ENCODE measurements at places on chromosomes 6 and 20.

- no peak for DNase-seq
These were observed 22.5 kb downstream of the KLHL32 start for GRCh38 chr6:96947055-96947454.

DNA sequence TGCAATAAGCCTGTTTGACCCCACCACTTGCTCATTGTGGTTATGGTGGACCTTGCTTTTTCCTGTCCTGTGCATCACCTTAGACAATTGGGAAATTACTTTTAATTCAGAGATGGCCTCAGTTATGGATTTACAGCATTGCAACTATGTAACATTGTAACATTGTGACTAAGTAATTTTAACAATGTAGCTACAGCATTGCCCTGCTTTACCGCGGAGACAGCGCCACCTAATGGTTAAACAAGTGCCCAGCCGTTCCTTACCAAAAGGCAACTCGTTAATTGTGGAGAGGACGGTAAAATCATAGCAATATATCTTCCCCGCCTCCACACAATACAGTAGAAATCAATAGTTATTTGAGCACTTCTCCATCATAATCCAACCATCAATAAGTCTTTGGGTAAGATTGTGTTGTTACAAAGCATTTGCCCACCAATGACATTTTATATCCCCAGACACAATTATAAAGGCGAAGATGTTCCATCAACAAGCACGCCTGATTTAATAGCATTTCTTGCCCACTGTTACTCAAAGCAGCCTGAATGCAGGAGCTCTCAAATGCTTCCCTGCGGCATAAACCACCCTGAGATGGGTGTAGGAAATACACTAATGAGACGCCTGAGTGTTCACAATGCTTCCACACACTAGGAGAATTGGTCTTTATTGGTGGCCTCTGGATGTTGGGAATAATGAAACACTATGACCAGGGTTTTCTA is 93.7 kb downstream of the PROKR2 start:
- no peak for DNase-seq

- DNase-seq: no peak
These were observed 26.2 kb upstream of the MMP24 start for GRCh38 chr20:35200267-35200666.

GRCh38 chr6:166277018-166277417 is 31.2 kb downstream of the PRR18 start:
- no peak for DNase-seq

GRCh38 chr20:653590-654416 is 803 bp upstream of the SRXN1 start:
- no peak for DNase-seq

GRCh38 chr20:35404614-35405259 is 7.0 kb downstream of the UQCC1 start:
- no peak for DNase-seq

- no peak for DNase-seq
These were observed 2.8 kb downstream of the PREX1 start for GRCh38 chr20:48824830-48825565.

GRCh38 chr20:56932575-56933330 is 303.6 kb downstream of the TFAP2C start:
- no peak for DNase-seq

- no peak for DNase-seq
These were observed 28.5 kb upstream of the PIM1 start for GRCh38 chr6:37141281-37142049.

DNA sequence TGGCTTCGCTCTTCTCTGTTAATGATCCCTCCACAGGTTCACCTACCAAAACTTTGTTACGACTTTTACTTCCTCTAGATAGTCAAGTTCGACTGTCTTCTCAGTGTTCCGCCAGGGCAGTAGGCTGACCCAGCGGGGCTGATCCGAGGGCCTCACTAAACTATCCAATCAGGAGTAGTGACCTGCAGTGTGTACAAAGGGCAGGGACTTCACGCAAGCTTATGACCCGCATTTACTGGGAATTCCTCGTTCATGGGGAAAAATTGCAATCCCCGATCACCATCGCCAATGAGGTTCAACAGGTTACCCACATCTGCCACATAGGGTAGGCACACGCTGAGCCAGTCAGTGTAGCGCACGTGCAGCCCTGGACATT is 771.4 kb upstream of the DEFB115 start:
- DNase-seq: no peak

DNA sequence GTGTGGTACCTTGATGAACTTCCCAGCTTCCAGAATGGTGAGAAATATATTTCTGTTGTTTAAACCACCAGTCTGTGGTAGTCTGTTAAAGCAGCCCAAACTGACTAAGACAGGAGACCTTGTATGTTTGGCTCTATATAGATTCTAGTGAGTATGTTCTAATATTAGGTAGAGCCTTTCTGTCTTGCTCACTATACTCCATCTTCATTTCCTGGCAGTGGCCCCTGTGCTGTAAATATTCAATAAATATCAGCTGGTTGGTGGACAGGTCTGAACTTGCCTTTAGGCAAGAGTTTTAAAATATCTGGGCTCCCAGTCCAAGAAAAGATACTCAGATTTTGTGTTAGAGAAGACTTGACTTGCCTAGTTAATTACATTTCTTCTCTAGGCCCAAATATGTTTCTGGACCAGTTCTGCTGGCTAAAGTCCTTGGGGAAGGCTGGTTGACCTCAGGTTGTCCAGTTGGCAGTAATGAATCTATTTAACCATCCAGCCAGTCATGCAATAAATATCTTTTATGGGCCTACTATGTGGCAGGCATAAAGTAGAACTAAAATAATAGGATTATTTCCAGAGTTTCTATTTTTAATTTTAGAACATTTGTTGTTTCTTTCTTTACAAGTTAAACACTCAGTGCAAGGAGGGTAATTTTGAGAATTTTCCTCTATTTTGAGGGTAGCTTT is 22.3 kb downstream of the PPP1R14C start:
- no peak for DNase-seq

GRCh38 chr6:63352544-63353285 is 32.9 kb upstream of the LGSN start:
- DNase-seq: no peak

- DNase-seq: no peak
These were observed 99.4 kb downstream of the YTHDF1 start for GRCh38 chr20:63116412-63117106.

Measured in tibial artery (tissue), 4 donors.